ENCODE measurements at places on chromosomes 2 and 18.

- DNase-seq, result no peak
Observed at GRCh38 chr2:187338679-187339121, 109.4 kb downstream of the CALCRL start.

- peak; percentile 58 for DNase-seq
Observed at GRCh38 chr2:228474466-228474865, 293.0 kb upstream of the SPHKAP start.

- DNase-seq, result peak; percentile 18
Observed at GRCh38 chr18:36420826-36421225, 123.3 kb downstream of the FHOD3 start.

GRCh38 chr2:220674033-220674432, 898.1 kb downstream of the EPHA4 start:
- DNase-seq, result no peak

DNA sequence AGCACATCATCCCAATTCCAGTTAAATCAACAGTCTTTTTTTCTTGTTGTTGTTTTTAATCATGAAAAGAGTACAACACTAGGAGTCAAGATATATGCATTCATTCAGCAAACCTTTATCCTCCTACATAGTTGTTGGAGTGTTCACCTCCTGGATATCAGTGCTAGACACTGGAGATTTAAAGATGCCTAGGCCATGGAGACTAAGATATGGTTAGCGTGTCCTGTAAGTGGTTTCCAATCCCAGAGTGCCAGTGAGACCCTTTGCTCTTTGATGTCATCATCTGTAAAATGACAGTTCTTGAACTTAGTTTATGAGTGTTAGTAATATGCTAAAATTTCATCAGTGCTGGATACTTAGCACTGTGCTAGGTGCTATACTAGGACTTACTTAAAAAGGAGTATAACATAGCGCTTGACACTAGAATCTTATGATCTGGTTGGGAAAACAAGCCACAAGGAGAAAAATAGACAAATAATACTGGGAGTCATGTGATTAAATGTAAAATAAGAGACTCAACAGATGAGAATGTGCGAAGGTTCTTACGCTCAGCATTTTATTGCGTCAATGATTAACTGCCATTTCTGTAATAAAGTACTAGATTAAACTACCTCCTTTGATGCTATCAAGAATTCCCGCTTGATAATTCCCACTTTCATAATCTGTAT, 31.5 kb downstream of the BABAM2 start:
- DNase-seq, result no peak

- peak; percentile 87 for DNase-seq
Observed at GRCh38 chr2:17429130-17429529, 89.1 kb downstream of the RAD51AP2 start.

- DNase-seq, result peak; percentile 13
Observed at GRCh38 chr2:168738062-168738461, 64.4 kb upstream of the NOSTRIN start.

GRCh38 chr2:216619411-216620393, 13.5 kb upstream of the IGFBP2 start:
- peak; percentile 79 for DNase-seq

- DNase-seq, result no peak
Observed at GRCh38 chr2:241091201-241091600, 10.9 kb downstream of the MTERF4 start.

GRCh38 chr2:28408764-28409599, 16.3 kb downstream of the FOSL2 start:
- DNase-seq, result no peak

DNA sequence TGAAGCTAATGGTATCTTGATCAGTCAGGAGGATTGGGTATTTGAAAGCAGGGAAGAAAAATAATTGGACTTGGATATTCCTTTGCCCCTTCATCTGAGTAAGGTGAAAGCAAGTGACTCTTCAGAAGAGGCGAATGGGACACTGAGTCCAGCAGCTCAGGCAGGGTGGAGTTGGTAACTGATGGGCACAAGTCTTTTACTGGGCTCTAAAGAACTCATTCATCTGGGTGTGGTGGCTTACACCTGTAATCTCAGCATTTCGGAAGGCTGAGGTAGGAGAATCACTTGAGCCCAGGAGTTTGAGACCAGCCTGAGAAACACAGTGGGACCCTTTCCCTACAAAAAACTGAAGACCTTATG, 11.2 kb downstream of the CFLAR start:
- no peak for DNase-seq

DNA sequence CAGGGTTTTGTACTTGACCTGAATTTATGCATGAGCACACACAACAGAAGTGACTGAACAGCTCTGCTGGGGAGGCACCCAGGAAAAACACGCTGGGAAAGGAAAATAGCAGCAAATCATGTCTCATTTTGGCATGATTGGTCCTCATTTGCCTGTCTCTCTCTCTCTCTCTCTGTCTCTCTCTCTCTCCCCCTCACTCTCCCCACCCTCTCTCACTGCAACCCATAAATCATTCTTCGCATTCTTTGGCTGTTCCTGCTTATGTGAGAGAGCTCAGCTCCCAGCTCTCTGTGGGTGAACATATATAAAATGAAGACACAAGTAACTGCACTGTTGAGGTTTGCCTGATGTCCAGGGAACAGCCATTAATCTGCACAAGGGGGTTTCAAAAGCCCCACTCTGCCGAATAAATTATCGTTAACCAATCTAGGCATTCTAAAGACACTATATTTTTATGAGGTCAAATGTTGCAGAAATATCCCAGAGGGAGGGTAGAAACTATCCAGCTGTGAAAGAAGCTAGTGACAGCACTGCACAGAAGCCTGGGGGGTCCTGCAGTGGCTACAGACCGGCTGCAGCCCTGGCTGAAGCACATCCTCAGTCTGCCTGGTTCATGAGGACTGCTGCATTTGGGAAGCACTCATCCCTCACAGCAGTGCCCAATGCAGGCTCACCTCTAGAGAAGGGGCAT, 260.3 kb downstream of the AFF3 start:
- peak; percentile 98 for DNase-seq

- DNase-seq, result no peak
Observed at GRCh38 chr18:10149768-10150556, 236.1 kb downstream of the VAPA start.

- peak; percentile 52 for DNase-seq
Observed at GRCh38 chr2:74867841-74868658, 34.1 kb downstream of the HK2 start.

DNA sequence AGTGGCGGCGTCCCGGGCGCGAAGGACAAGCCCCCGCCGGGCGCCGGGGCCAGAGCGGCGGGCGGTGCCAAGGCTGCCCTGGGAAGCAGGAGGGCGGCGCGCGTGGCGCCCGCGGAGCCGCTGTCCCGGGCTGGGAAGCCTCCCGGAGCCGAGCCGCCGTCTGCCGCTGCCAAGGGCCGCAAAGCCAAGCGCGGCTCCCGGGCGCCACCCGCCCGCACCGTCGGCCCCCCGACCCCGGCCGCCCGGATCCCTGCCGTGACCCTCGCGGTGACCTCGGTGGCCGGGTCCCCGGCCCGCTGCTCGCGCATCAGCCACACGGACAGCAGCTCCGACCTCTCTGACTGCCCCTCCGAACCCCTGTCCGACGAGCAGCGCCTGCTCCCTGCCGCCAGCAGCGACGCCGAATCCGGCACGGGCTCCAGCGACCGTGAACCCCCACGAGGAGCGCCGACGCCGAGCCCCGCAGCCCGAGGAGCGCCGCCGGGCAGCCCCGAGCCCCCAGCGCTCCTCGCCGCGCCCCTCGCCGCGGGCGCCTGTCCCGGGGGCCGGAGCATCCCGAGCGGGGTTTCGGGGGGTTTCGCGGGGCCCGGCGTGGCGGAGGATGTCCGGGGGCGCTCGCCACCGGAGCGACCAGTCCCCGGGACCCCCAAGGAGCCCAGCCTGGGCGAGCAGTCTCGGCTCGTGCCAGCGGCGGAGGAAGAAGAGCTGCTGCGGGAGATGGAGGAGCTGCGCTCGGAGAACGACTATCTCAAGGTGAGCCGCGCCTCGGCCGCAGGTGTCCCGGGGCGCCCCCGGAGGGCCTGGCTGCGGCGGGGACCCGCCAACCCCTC, 820 bp downstream of the MTCL1 start:
- DNase-seq, result no peak

DNA sequence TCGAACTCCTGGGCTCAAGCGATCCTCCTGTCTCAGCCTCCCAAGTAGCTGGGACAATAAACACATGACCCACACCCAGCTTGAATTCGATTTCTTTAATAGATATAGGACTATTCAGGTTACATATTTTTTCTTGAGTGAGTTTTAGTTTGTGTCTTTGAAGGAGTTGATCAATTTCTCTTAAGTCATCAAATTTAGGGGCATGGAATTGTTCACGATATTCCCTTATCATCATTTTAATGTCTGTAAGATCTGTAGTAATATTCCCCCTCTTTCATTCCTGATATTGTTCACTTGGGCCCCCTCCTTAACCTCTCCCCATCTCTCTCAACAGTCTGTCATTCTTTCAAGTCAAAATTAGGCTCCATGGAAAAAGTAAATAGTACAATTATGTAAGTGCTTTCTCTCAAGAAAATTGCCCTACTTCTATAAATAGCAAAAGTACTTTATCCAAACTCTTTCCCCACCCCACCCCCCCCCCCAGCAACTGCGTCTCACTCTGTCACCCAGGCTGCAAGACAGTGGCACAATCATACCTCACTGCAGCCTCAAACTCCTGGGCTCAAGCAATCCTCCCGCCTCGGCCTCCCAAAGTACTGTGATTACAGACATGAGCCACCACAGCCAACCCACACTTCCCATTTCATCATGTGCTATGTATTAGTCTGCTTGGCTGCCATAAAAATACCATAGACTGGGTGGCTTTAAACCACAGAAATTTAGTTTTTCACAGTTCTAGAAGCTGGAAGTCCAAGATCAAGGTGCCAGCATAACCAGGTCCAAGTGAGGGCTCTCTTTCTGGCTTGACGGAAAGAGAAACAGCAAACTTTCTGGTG, 20.1 kb downstream of the WDR33 start:
- DNase-seq, result peak; percentile 25

GRCh38 chr2:81747481-81748070, 1443.0 kb upstream of the LRRTM1 start:
- no peak for DNase-seq

- no peak for DNase-seq
Observed at GRCh38 chr18:65411061-65411460, 339.8 kb upstream of the CDH7 start.

DNA sequence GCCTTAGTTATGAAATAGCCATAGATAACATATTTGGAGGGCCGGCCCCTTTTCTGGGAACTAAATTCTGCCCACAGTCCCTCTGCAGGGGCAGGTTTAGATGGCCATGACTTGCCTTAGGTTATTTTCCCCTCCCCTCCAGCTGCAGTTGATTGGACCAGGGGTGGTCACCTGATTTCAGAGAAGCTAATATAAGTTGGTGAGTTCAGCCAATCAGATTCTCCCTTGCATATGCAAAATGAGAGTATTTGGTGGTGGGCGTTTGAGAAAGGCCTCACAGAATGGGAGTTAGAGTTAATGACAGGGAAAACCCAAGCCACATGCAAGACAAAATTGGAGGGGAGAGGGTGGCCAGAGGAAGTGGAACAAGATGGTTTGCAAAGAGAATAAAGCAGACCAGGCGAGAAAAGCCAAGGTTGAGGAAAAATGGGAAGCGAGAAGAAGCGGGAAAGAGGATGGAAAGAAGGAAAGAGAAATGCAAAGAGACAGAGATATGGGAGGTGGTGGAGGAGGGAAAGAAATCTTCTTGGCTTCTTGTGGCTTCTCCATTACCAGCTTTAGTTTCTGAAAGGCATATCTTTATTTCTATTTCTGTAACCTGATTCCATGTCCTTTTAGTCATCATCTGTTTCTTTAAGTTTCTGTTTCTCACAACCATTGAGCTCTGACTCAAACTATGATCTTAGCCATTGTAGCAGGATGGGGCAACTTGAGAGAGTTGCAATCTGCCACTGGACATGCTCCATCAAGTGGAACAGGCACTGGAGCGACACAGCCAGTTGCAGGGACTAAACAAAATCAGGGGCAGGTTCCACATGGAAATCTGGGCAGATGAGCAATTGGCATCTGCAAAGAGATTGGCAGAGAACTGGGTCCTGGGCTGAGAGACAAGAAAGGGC, 108.1 kb upstream of the SIX3 start:
- DNase-seq, result no peak

DNA sequence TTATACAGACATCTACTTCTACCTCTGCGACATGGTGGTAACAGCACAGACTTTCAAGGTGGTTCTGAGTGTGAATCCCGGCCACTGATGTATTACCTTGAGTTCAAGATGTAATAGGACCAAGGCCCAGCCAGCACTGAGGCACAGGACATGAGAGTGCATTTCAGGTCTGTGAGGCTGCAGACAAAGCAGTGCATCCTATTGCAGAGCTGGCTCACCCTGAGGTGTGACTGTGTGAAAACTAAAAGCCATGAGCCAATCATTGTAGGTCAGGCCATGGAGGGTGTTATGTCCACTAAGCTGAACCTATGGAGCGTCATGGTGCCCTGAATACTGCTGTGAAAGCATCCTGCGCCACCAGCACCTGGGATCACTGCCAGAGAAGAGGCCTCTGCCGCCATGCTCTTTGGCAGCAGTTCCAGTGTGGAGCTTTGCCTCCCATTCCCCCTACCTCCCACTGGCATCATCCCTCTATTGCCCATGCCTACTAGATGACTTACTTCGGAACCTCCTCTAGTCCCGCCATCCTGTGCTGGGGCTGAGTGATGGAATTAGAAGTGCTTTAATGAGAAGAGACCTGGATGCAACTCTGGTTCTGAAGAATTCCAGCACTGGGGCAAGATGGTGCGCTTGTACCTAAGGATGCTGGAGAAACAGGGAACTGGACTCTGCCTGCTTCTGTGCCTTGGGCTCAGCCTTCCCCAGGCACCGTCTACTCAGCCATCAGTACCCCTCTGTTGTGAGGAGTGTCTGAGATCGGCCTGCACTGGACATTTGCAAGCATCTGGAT, 112.0 kb upstream of the RMDN2 start:
- DNase-seq, result no peak

- no peak for DNase-seq
Observed at GRCh38 chr18:45142868-45143267, 462.2 kb downstream of the SETBP1 start.

GRCh38 chr2:73176205-73176880, 26.0 kb upstream of the NOTO start:
- DNase-seq, result peak; percentile 33

DNA sequence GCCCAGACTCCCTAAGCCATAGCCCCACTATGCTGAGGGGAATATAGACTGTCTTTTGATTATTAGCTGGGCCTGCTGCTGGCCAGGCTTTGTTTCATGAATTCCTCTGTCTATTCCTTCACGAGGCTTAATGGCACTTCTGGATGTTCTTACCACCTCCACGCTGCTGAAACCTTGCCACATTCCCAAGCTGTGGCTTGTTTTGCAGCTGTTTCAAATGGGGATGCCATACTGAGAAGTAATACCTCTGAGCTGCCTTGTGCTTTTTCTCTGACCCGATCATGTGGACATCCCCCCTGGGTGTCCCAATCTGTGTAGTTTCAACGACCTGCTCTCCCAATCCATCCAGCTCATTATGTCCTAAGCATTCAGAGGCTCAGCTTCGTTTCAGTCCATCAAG, 114.1 kb downstream of the ICOS start:
- DNase-seq, result no peak

GRCh38 chr2:76197428-76197827, 486.7 kb upstream of the GCFC2 start:
- no peak for DNase-seq

GRCh38 chr2:77999376-77999775, 477.2 kb upstream of the LRRTM4 start:
- DNase-seq, result no peak

- DNase-seq, result no peak
Observed at GRCh38 chr2:26464390-26465265, 13.3 kb downstream of the OTOF start.

Measured in fibroblast of skin of right biceps (primary cell).